Mesenchymal stem cell (in vitro differentiated cells and primary cell): ENCODE measurements at places on chromosomes 1 and 21.

GRCh38 chr1:1245178-1245816 lies 1.2 kb downstream of the C1QTNF12 start:
- H3K27me3 ChIP-seq = peaks cover 6% of the 10 kb centered on the region
- H3K4me1 ChIP-seq = peaks cover 34% of the 10 kb centered on the region
- no peak for DNase-seq
- no peak overlapping the region for H3K4me3 ChIP-seq
- H3K36me3 ChIP-seq = peaks cover 32% of the 10 kb centered on the region
- H3K27ac ChIP-seq = no peak overlapping the region

DNA sequence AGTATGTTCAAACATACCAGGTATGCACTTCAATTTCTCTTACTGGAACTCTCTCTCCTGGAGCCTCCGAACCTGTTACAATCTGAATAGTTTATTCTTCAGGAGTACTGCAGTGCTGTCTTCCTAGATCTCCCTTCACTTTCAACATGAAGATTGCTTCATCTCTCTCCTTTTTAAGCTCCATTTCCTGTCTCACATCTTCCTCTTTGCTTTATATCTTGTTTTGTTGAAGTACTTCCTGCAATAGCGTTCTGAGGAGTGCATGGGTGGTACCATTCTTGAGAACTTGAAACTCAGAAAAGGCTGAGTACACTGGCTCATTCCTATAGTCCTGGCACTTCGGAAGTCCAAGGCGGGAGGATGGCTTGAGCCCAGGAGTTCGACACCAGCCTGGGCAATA lies 15.7 kb upstream of the C1orf146 start:
- no peak overlapping the region for H3K27ac ChIP-seq
- DNase-seq = no peak
- H3K4me1 ChIP-seq = no peaks in the 10 kb centered on the region
- no peak overlapping the region for H3K4me3 ChIP-seq

DNA sequence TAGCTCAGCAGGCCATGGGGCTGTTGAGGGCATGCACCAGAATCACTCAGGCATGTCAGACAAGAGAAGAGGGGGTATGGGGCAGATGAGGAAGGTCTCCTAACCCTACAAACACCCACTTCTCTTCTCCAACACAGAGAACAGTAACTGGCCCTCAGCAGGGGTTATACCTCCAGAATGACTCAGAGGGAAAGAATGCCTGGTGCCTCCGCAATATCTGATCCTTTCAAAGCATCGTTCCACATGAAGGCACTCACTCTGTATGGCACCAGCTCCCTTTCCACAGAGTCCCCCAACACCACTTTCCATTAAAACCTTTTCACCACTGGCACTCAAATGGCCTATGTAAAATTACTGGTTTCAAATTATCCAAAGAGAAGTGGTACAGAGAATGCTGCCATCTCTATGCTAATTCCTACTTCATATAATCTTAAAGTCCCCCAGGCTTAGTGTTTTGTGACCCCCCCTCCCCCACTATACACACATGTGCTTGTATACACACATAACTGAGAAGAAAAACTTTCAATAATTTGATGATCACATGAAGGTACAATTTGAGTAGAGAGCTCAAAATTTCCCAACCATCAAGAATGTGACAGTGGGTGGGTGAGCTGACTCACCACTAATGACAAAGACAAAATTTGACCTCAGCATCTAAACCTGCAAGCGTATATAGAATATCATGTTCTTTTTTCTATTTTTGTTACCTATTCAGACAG lies 91.5 kb downstream of the SIPA1L2 start:
- H3K27me3 ChIP-seq = no peaks in the 10 kb centered on the region
- no peaks in the 10 kb centered on the region for H3K36me3 ChIP-seq
- peak; percentile 53 for DNase-seq

DNA sequence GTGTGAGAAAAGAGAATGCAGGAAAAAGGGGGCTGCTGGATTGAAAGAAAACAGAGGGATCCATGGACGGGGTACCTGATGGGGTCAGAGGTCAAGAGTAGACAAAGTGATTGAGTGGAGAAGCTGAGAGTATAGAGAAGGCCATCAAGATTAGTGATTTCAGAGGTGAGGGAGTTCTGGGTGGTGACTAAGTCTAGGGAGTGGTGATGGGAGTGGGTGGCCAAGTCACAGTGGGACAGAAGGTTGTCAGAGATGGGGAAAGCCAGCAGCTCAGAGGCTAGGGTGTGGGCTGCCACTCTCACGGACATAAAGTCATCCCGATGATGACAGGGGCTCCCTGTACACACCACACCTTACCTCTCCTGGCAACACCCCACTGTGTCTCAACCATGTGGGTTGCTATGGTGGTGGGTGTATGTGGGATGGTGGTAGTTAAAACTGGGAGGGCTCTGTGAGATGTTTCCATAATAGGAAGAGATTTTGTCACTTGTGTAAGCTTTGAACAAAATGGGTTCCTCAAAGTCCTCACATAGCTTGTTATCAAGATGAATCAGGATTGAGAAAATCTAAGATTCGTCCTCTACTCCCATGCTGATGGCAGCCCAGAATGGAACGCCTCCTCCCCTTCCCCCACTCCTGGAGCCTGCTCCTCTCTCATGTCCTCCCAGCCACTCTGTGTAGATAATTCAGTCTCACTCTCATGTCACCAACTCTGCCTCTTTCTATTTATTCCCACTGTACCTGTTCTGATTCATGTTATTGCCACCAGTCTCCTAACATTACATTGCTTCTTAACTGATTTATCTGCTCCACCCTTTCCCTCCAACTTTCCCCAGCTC lies 20.3 kb upstream of the CSF1 start:
- H3K36me3 ChIP-seq = no peaks in the 10 kb centered on the region
- H3K27me3 ChIP-seq = no peaks in the 10 kb centered on the region
- H3K4me1 ChIP-seq = peaks cover 8% of the 10 kb centered on the region
- DNase-seq = no peak

GRCh38 chr1:208270651-208271141 lies 26.5 kb upstream of the PLXNA2 start:
- DNase-seq = no peak
- peaks cover 43% of the 10 kb centered on the region for H3K27me3 ChIP-seq
- no peak overlapping the region for H3K4me3 ChIP-seq

DNA sequence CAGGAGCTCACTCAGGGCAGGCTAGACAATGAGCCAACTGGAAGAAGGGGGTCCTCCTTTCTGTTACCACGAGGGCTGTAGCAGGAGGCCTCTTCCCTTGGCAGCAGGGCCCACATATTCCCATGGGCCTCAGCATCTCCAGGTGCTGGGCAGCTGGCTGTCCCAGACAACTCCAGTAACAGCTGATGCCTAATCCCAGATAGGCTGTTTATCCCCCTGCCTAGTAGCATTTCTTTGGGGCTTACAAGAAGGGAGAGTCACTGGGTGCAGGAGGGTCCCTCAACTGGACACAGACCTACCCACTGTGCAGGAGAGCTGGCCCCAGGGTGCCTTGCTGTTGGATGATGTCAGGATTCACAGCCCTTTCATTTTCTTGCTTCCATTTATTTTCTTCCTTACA lies 278.2 kb downstream of the DSCAM start:
- no peak overlapping the region for H3K27ac ChIP-seq
- no peak overlapping the region for H3K4me3 ChIP-seq
- H3K4me1 ChIP-seq = no peaks in the 10 kb centered on the region
- H3K36me3 ChIP-seq = no peaks in the 10 kb centered on the region

DNA sequence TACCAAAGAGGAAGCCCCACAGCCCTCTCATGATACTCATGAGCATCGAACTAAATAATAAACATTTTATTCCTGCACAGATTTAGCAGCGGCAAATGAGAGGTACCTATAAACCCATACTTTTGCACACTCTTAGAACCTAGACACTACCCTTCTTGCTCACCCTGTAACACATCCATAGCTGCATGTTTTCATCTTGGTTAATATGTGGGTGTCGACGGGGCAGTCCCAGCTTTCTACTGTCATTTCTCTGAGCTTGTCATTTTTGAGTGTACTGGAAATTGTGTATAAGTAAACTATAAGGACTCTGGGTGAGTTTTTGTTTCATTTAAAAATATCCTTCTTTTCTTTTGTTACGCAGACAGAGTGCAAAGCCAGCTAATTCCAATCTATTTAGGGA lies 25.5 kb downstream of the OVGP1 start:
- DNase-seq = no peak
- H3K4me1 ChIP-seq = no peaks in the 10 kb centered on the region

GRCh38 chr1:36528361-36529349 lies 45.9 kb upstream of the CSF3R start:
- no peak overlapping the region for H3K27ac ChIP-seq
- H3K27me3 ChIP-seq = peaks cover 3% of the 10 kb centered on the region

DNA sequence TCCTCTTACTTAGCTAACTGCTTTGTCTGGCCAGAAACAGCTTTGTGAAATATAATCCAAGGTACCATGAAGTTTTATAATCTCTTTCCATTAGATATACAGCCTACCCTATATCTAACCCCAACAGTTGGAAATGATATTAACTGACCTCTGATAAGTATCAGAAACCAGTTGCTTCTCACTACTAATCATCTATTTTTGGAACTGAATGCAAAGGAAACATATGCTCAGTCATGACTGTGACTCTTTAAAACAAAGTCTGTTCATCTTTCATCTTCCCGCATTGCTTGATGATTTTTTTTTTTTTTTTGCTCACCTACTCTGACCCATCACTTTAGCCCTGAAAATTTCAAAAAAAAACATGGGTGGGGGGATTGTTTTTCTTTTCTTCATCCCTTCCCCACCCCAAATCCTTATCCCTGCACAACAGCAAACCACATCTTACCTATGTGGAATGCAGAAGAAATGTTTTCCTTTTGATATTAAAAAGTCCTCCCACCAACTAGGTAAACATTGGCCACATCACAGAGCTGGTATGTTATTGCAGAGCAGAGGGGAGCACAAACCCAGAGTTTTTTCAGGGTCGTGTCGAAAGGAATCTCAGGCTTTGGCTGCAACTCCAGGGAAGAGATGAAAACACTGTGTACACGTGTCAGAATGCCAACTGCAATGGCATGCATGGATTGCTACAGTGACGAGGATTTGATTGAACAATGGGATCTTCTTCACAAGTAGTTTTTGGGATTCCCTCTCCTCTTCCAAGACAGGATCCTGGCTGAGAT lies 137.3 kb downstream of the SLC30A10 start:
- no peaks in the 10 kb centered on the region for H3K27me3 ChIP-seq
- DNase-seq = no peak
- no peaks in the 10 kb centered on the region for H3K36me3 ChIP-seq

- no peak for DNase-seq
- H3K4me1 ChIP-seq = no peaks in the 10 kb centered on the region
- no peaks in the 10 kb centered on the region for H3K27me3 ChIP-seq
- H3K27ac ChIP-seq = no peak overlapping the region
- no peak overlapping the region for H3K4me3 ChIP-seq
- H3K36me3 ChIP-seq = no peaks in the 10 kb centered on the region
Measured at GRCh38 chr1:90189889-90190288, 195.0 kb downstream of the ZNF326 start.

DNA sequence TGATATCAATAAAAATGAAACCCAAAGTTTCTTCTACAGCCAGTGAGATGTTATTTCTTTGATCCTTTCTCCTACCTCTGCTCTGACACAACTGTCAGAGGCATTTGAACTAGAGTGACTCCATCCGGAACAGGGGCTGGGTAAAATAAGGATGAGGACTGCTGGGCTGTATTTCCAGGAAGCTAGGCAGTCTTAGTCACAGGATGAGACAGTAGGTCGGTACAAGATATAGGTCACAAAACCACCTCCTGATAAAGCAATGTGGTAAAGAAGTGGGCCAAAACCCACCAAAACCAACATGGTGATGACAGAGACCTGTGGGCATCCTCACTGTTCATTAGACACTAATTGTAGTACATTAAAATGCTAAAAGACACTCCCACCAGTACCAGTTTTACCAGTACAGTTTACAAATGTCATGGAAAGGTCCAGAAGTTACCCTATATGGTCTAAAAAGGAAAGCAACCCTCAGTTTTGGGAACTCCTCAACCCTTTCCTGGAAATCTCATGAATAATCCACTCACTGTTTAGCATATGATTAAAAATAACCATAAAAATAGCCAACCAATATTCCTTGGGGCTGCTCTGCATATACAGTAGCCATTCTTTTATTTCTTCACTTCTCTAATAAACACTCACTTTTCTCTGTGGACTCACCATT lies 96.7 kb downstream of the GABPA start:
- no peaks in the 10 kb centered on the region for H3K36me3 ChIP-seq
- no peak for DNase-seq
- H3K4me3 ChIP-seq = no peak overlapping the region
- H3K4me1 ChIP-seq = no peaks in the 10 kb centered on the region
- H3K27me3 ChIP-seq = peaks cover 3% of the 10 kb centered on the region

DNA sequence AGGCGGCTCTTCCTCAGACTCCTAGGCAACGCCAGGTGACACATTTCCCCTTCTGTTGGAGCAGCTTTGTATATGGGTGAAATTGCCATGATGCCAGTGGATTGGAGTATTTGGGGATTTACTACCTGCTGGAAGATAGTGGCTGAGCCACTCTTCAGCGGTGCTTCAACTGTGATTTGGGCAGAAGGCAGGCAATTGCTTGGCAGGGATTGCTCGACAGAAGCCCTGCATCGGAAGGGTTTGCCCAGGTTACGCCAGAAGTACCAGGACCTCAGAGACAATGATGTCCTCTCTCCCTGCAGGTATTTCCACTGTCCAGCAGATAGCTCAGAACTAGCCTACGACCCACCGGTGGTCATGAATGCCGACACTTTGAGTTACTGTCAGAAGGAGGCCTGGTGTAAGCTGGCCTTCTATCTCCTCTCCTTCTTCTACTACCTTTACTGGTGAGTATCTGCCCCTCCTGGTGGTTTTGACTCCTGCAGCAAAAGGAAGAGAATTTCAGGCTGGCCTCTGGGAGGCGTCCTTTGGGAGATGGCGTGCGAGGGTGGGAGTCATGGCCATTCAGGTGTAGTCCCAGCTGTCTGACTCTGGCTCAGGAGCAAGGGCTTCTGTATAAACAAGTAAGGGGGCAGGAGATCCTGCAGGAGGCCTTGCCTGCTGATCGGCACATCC lies 118.3 kb downstream of the CNIH3 start:
- no peak for DNase-seq
- no peak overlapping the region for H3K4me3 ChIP-seq
- H3K4me1 ChIP-seq = peaks cover 8% of the 10 kb centered on the region
- H3K27ac ChIP-seq = no peak overlapping the region

- no peaks in the 10 kb centered on the region for H3K4me1 ChIP-seq
- DNase-seq = peak; percentile 3
- H3K27ac ChIP-seq = no peak overlapping the region
- H3K36me3 ChIP-seq = no peaks in the 10 kb centered on the region
- no peak overlapping the region for H3K4me3 ChIP-seq
Measured at GRCh38 chr1:20008391-20008841, 29.0 kb upstream of the PLA2G2A start.

GRCh38 chr1:66494482-66494881 lies 39.5 kb upstream of the SGIP1 start:
- no peaks in the 10 kb centered on the region for H3K27me3 ChIP-seq
- no peak for DNase-seq
- no peak overlapping the region for H3K27ac ChIP-seq
- H3K4me1 ChIP-seq = peaks cover 2% of the 10 kb centered on the region

DNA sequence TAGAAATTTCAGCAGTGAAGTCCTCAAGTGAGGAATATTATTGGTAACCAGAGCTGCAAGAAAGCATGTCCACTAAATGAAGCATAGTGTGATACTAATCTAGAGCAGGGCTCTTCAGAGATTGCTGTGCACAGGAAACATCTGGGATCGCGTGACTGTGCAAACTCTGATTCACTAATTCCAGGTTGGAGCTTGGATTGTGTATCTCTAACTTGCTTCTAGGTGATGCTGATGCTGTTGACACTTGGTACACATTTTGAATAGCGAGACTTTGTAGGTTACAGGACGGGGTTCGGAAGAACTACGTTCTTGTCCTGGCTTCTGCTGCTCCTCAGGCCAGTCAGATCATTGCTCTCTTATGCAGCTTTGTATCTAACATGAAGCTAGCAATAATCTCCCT lies 66.5 kb downstream of the PRRX1 start:
- H3K27ac ChIP-seq = no peak overlapping the region
- H3K36me3 ChIP-seq = no peaks in the 10 kb centered on the region
- H3K27me3 ChIP-seq = no peaks in the 10 kb centered on the region
- H3K4me3 ChIP-seq = no peak overlapping the region
